ENCODE measurements at places on chromosomes 5 and 9.

DNA sequence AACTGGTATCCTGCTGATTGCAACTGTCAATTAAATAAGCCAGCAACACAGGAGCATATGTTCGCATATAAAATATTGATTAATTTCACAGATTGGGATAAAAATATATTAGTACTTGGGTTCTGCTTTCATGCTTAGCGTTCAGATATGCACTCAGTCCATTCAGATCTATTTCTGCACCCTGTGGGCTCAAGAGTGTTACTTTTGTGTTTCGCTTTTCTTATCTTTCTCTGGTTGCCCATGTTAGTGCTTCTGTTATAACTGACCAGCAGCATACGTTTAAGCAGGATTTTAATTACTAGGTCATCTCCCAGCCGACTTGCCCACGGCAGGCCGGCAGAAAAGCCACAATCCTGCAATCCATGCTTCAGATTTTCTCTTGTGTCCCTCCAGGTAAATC lies 289.1 kb downstream of the EBF1 start:
- DNase-seq, result no peak

GRCh38 chr9:91483189-91483691 lies 59.6 kb upstream of the NFIL3 start:
- DNase-seq, result no peak

DNA sequence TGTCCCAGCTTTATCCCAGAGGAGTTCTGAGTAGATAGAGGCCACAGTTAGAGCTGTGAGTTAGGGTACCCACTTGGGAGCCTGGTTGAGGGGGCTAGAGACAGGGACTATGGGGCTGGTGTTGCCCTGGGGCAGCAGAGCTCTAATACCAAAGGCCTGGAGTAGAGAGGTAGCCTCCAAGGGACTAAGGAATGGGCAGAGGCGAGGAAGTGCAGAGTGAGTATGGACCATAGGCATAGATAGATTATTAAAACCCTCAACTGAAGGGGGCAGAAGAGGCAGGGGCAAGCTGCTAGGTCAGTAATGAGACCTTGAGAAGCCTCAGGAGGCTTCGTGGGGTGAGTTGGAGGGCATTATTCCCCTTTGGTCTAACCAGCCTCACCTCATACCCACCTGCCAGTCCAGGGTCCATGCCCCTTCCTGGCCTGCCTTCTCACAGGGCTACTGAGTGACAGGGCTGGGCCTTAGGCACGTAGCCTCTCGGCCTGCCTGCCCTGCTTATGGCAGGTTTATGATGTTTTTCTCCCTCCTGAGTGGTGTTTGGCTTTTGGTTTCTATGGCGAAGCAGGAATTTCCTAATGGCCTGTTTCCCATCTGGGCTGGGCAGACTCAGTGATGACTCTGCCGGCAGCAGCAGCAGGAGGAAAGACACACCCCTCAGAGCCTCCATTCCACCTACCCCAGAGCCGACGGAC lies 8.0 kb downstream of the PDLIM4 start:
- DNase-seq, result no peak

GRCh38 chr9:111843971-111844370 lies 49.2 kb upstream of the SHOC1 start:
- no peak for DNase-seq

DNA sequence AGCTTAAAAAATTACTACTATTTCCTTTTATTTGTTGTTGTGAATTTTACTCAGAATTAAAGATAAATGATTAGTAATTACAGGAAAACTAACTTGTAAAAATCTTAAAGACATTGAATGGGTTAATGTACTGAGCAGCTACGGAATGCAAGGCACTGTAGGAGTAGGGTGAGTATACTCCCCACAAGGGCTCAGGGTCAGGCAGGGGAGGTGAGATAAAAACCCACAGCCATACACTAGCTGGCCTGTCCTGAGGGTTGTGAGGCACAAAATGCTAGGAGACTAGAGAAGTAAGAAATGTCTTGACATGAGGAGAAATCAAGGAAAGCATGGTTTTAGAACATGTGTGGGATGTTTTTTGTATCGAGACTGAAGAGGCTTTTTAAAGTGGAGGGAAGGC lies 13.4 kb downstream of the ZBED3 start:
- no peak for DNase-seq

GRCh38 chr5:81657386-81657785 lies 93.5 kb downstream of the SSBP2 start:
- no peak for DNase-seq

- no peak for DNase-seq
These were observed 16.6 kb downstream of the SH3PXD2B start for GRCh38 chr5:172437445-172438318.

GRCh38 chr5:66178799-66179198 lies 34.7 kb downstream of the SREK1 start:
- no peak for DNase-seq

DNA sequence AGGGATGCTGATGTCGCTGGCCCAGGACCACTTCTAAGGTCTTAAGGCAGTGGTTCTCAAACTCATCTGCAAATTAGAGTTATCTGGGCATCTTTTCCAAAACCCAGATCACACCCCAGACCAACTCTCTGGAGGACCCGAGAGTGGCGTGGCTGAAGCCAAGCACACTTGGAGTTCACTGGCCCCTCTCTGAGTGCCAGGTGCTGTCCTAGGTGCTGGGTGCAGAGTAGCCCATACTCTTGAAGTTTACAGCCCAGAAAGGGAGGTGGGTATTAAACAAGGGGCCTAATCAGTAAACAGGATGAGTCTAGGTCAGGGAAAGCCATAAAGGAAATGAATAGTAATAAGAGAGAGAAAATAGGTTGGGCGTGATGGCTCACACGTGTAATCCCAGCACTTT lies 17.6 kb downstream of the CAMK2A start:
- no peak for DNase-seq

DNA sequence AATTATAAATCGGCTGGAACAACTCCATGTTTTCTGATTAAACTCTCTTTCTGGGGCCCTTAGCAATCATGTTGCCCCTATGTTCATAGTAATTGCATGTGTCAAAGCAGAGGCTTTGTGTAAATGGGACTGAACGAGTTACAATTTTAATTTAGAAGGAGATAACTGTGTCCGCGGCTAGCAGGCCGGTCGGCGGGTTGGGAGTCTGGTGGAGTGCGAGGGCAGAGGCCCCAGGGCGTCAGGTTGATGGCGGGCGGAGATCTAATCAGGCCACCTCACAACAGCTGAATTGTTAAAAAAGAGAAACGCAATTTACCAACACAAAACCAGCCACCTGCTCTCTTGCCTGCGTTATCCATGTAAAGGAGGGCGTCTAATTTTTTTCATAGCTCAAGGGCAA lies 134.9 kb upstream of the LPCAT1 start:
- no peak for DNase-seq

GRCh38 chr9:79551994-79552393 lies 19.8 kb upstream of the TLE4 start:
- no peak for DNase-seq

GRCh38 chr5:140108093-140109017 lies 5.6 kb upstream of the PURA start:
- no peak for DNase-seq

GRCh38 chr5:108820983-108821382 lies 73.3 kb downstream of the FER start:
- DNase-seq, result no peak

GRCh38 chr5:110371011-110371724 lies 355.3 kb downstream of the TMEM232 start:
- DNase-seq, result no peak

DNA sequence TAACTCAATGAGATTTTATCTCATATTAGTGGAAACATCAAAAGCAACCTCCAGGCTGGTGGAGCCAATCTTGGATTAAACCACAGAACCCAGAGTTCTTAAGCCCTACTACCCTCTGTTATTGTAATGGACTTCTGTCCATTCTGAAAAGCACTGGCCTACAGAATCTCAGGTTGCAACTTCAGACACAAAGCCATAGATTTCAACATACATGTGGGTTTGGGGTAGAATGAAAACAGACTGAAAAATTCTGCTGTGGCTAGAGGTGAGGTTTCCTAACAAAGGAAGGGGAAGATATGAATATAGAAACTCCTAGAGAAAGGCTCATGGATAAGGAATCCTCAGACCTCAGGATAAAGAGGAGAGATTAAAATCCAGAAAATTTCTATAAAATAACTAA lies 569.8 kb upstream of the RIOK2 start:
- DNase-seq, result no peak

- no peak for DNase-seq
These were observed 107.6 kb downstream of the LURAP1L start for GRCh38 chr9:12882430-12882829.

- no peak for DNase-seq
These were observed 124.1 kb upstream of the KCNN2 start for GRCh38 chr5:114237766-114238165.

GRCh38 chr9:4959031-4959430 lies 26.0 kb upstream of the JAK2 start:
- no peak for DNase-seq

- DNase-seq, result no peak
These were observed 222.4 kb downstream of the NTRK2 start for GRCh38 chr9:84891924-84892323.

- DNase-seq, result no peak
These were observed 1737.2 kb downstream of the MAT2B start for GRCh38 chr5:165242646-165243045.

GRCh38 chr5:166267907-166268306 lies 2023.5 kb upstream of the WWC1 start:
- no peak for DNase-seq

- DNase-seq, result no peak
These were observed 591.7 kb downstream of the CSNK1G3 start for GRCh38 chr5:124103671-124104070.

GRCh38 chr5:21889581-21889980 lies 963.6 kb downstream of the CDH12 start:
- no peak for DNase-seq

GRCh38 chr9:138117836-138118235 lies 240.3 kb downstream of the CACNA1B start:
- no peak for DNase-seq
